ENCODE measurements at places on chromosomes 2 and 18. TPM values are rescaled to one million over a fixed set of nuclear protein-coding genes. Genes with fewer than 3 reads are reported as not detected.

ASPRV1 gene
- total RNA-seq: 4.3 TPM

LYG2 gene
- total RNA-seq: not detected

MAP3K19 gene
- 1.3 TPM for total RNA-seq

SLC11A1 gene
- 1.0 TPM for total RNA-seq

GRCh38 chr2:188404341-188405004, 112.8 kb downstream of the GULP1 start:
- H3K36me3 ChIP-seq: no peaks in the 10 kb centered on the region
- no peaks in the 10 kb centered on the region for H3K27me3 ChIP-seq
- no peak overlapping the region for H3K4me3 ChIP-seq
- DNase-seq: no peak

DNA sequence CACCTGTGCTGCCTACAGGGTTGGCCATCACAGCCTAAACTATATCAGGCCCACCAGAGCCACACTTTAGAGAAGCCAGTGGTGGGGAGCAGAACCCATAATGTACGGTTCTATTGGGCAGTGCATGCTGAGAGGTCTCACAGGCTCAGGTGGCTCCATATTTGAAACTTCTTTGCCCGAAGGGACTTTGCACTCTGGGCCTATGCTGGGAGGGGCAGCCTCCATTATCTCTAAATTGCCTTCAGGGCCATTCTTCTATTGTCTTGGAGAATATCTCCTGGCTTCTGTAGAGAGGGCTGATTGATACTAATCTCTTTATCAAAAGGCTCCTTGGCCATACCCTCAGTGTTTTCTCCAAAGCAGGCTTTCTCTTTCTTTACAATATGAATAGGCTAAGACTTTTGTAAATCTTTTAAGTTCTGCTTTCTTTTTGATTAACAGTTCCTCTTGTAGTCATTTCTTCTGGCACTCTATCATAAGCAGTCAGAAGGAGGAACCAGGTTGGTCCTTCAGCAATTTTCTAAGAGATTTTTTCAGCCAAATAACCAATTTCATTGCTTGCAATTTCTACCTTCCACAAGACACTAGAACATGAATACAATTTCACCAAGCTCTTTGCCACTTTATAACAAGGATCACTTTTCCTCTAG, 44.5 kb downstream of the RPE start:
- H3K4me3 ChIP-seq: no peak overlapping the region
- no peaks in the 10 kb centered on the region for H3K4me1 ChIP-seq
- H3K36me3 ChIP-seq: no peaks in the 10 kb centered on the region
- no peaks in the 10 kb centered on the region for H3K27me3 ChIP-seq

DNA sequence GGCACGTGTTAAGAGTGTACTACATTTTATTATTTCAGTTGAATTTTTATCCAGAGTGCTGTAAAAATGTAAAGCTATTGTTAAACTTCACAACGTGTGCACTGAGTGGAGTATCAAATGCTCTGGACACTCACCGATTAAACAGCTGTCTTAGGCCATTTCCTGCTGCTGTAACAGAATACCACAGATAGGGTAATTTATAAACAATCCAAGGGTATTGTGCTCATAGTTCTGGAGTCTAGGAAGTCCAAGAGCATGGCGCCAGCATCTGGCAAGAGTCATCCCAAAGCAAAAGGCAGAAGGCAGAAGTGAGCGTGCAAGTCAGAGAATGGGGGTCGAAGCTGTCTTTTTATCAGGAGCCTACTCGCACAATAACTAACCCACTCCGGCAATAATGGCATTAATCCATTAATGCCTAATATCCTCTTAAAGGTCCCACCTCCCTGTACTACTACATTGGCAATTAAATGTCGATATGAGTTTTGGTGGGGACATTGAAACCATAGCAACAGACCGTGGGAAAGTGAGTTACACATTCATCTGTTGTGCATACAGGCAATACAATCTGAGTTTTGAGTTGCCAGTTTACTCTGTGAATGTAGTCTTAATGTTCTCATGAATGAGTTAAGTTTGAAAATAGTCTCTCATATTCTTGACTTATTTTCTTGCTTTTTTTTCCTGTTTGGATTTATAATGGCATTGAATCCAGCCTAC, 64.8 kb downstream of the ARMC9 start:
- no peak overlapping the region for H3K27ac ChIP-seq
- no peaks in the 10 kb centered on the region for H3K27me3 ChIP-seq
- no peak for DNase-seq

- H3K27me3 ChIP-seq: no peaks in the 10 kb centered on the region
- no peaks in the 10 kb centered on the region for H3K36me3 ChIP-seq
- no peak overlapping the region for H3K27ac ChIP-seq
Measured at GRCh38 chr18:54829856-54830255, 1.6 kb downstream of the RAB27B start.

GRCh38 chr2:160241251-160242137, 41.4 kb upstream of the ITGB6 start:
- no peak overlapping the region for H3K27ac ChIP-seq
- DNase-seq: no peak
- H3K36me3 ChIP-seq: no peaks in the 10 kb centered on the region
- H3K4me1 ChIP-seq: peaks cover 10% of the 10 kb centered on the region
- H3K27me3 ChIP-seq: no peaks in the 10 kb centered on the region

DNA sequence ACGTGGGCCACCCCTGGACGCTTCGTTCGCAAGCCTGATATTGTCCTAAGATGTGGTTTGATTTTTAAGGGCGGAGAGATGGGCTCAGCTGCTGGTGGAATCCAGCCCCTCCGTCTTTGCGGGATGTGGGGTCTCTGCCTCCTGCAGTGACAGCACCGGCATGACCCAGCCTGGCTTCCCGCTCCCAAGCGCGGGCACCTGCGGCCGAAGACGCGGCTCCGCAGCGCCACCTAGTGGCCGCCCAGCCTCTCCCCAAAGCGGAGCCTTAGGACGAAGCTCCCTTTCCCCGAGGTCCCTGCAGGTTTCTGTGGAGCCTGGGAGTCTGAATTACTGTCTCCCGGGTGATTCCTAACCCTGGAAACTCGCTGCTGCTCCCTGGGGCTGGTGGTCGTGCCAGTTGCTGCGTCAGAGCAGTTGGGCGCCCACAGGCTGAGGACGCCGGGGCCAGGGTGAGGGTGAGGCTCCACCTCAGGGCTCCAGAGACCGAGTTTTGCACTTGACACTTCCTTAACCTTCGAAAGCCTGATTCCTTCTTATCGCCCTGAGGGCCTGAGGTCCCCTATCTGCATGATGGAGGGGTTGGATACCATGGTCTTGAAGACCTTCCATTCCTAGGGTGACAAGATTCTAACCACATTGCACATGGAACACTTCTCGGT, 137.5 kb downstream of the TPO start:
- no peak overlapping the region for H3K4me3 ChIP-seq
- peaks cover 2% of the 10 kb centered on the region for H3K4me1 ChIP-seq
- no peaks in the 10 kb centered on the region for H3K27me3 ChIP-seq
- no peak overlapping the region for H3K27ac ChIP-seq
- H3K36me3 ChIP-seq: no peaks in the 10 kb centered on the region

- H3K4me3 ChIP-seq: peak overlapping the region; percentile 68
- no peaks in the 10 kb centered on the region for H3K36me3 ChIP-seq
- DNase-seq: no peak
- no peaks in the 10 kb centered on the region for H3K27me3 ChIP-seq
- peaks cover 7% of the 10 kb centered on the region for H3K4me1 ChIP-seq
Measured at GRCh38 chr2:10688921-10689807, 611 bp downstream of the NOL10 start.

DNA sequence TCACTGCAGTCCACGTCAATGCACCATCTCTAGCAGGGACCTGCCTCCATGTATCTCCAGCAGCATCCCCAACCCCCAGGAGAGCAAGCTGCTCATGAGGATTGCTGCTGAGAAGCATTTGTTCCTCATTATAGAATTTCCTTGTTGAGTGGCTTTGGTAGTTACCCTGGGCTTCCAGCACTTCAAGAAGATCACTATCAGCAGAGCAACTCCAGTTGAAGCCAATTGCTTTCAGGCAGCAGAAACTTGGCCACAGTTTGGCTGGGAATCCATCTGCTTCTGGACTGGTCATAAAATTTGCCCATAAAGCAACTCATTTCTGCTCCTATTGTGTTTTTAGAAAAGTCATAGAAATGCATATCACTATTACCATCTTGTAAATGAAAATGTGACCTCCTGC, 17.4 kb downstream of the TRPM8 start:
- H3K27ac ChIP-seq: no peak overlapping the region
- no peaks in the 10 kb centered on the region for H3K36me3 ChIP-seq

GRCh38 chr18:35171315-35171987, 69.4 kb upstream of the ZNF397 start:
- no peak for DNase-seq
- H3K4me1 ChIP-seq: no peaks in the 10 kb centered on the region
- no peak overlapping the region for H3K27ac ChIP-seq
- no peaks in the 10 kb centered on the region for H3K36me3 ChIP-seq
- H3K27me3 ChIP-seq: no peaks in the 10 kb centered on the region

- H3K27ac ChIP-seq: no peak overlapping the region
- H3K4me1 ChIP-seq: peaks cover 1% of the 10 kb centered on the region
- H3K27me3 ChIP-seq: no peaks in the 10 kb centered on the region
- H3K36me3 ChIP-seq: no peaks in the 10 kb centered on the region
- no peak overlapping the region for H3K4me3 ChIP-seq
Measured at GRCh38 chr2:190679391-190679790, 30.5 kb downstream of the NAB1 start.

DNA sequence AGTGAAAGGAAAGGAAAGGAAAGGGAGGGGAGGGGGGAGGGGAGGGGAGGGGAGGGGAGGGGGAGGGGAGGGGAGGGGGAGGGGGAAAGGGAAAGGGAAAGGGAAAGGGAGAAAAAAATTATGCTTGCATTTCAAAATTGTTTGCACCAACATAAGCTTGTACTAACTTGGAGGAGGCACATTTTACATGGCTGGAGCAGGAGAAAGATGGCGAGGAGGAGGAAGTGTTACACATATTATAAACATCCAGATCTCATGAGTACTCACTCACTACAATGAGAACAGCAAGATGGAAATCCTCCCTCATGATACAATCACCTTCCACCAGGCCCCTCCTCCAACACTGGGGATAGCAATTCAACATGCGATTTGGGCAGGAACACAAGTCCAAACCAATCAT, 660.2 kb upstream of the CDH2 start:
- no peaks in the 10 kb centered on the region for H3K4me1 ChIP-seq
- DNase-seq: no peak
- no peak overlapping the region for H3K27ac ChIP-seq
- H3K36me3 ChIP-seq: no peaks in the 10 kb centered on the region
- no peak overlapping the region for H3K4me3 ChIP-seq

GRCh38 chr2:96636551-96637171, 1.5 kb downstream of the KANSL3 start:
- no peaks in the 10 kb centered on the region for H3K36me3 ChIP-seq
- H3K4me1 ChIP-seq: peaks cover 4% of the 10 kb centered on the region
- H3K27ac ChIP-seq: peak overlapping the region; percentile 86
- DNase-seq: no peak
- H3K4me3 ChIP-seq: peak overlapping the region; percentile 80

- H3K27ac ChIP-seq: no peak overlapping the region
- H3K4me1 ChIP-seq: no peaks in the 10 kb centered on the region
- H3K4me3 ChIP-seq: no peak overlapping the region
- no peaks in the 10 kb centered on the region for H3K36me3 ChIP-seq
- H3K27me3 ChIP-seq: no peaks in the 10 kb centered on the region
Measured at GRCh38 chr2:174623690-174624089, 26.1 kb upstream of the WIPF1 start.

DNA sequence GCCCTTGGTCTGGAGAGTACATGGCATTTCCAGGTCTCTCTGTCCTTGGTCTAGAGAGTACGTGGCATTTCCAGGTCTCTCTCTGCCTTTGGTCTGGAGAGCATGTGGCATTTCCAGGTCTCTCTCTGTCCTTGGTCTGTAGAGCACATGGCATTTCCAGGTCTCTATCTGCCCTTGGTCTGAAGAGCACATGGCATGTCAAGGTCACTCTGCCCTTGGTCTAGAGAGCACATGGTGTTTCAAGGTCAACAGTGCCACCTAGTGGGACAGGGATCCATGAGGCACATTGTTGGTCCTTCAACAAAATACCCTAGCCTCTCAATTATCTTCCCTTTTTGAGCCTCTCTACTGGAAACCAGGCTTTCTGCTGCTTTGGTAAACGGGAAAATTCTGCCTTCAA, 250.2 kb downstream of the OTX1 start:
- H3K36me3 ChIP-seq: no peaks in the 10 kb centered on the region
- no peaks in the 10 kb centered on the region for H3K27me3 ChIP-seq
- DNase-seq: no peak
- no peak overlapping the region for H3K27ac ChIP-seq

DNA sequence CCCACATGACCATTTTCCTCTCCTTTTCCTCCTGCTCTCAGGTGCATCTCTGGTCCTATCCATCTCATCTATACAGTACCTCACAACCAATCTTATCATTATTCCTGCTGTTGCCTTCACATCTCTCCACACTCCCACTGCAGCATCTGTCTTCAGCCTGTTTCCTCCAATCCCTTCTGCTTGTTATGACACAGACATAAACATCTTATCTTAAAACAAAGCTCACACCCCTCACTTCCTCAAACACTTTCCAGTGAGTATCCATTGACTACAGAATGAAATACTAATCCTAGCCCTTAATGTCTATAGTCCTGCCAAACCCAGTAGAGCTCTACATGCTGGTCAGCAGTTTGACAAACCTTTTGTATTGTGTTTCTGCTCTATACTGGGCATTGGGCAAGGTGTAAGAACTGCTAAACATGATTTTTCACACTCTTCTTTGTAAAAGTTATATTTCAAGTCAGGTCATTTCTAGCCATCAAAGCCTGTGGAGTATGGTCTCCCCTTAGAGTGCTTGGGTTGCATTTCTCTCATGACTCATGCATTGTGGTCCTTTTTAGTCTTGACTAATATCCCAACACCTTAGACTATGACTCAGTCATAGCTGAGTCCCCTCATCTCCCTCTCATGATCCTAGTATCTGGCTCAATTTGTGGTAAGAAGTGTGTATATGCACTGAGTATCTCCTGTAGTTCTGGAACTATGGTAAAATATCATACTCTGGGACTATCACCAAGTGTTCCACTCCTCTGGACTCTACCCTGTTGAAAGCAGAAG, 187.0 kb downstream of the CYRIA start:
- H3K27ac ChIP-seq: no peak overlapping the region
- H3K4me3 ChIP-seq: no peak overlapping the region
- H3K36me3 ChIP-seq: no peaks in the 10 kb centered on the region
- DNase-seq: no peak

GRCh38 chr18:74549591-74550104, 15.3 kb downstream of the CNDP1 start:
- H3K4me1 ChIP-seq: peaks cover 2% of the 10 kb centered on the region
- H3K27ac ChIP-seq: no peak overlapping the region
- no peaks in the 10 kb centered on the region for H3K27me3 ChIP-seq
- H3K4me3 ChIP-seq: no peak overlapping the region
- no peaks in the 10 kb centered on the region for H3K36me3 ChIP-seq

- H3K27me3 ChIP-seq: no peaks in the 10 kb centered on the region
- H3K4me1 ChIP-seq: no peaks in the 10 kb centered on the region
- no peak for DNase-seq
- no peaks in the 10 kb centered on the region for H3K36me3 ChIP-seq
Measured at GRCh38 chr2:207868855-207869596, 99.3 kb upstream of the FZD5 start.

GRCh38 chr2:224181534-224182155, 142.6 kb upstream of the SERPINE2 start:
- no peak overlapping the region for H3K27ac ChIP-seq
- H3K36me3 ChIP-seq: no peaks in the 10 kb centered on the region
- DNase-seq: no peak
- no peak overlapping the region for H3K4me3 ChIP-seq
- H3K4me1 ChIP-seq: peaks cover 2% of the 10 kb centered on the region

Measured in ovary (tissue), 10 donors.